Activated naive CD8-positive, alpha-beta T cell treated with anti-CD3 and anti-CD28 coated beads, Interleukin-2, amount 10 ng/mL, durations not matched to agents 7 days and 5 days (primary cell): ENCODE measurements at places on chromosomes 11 and 22. TPM values are rescaled to one million over a fixed set of nuclear protein-coding genes. Genes with fewer than 3 reads are reported as not detected.

- peaks cover 6% of the 10 kb centered on the region for H3K4me1 ChIP-seq
- DNase-seq = no peak
- H3K27ac ChIP-seq = no peak within 1 kb of the TSS
- peaks cover 6% of the 10 kb centered on the region for H3K27me3 ChIP-seq
Observed at GRCh38 chr11:113974741-113975470, at the start of gene HTR3A. TSS of gene HTR3A (plus strand) at chr11:113975108. CDS start at chr11:113975326, 218 bp downstream.

- no peaks in the 10 kb centered on the region for H3K36me3 ChIP-seq
- no peaks in the 10 kb centered on the region for H3K4me1 ChIP-seq
- no peak overlapping the region for H3K27ac ChIP-seq
- DNase-seq = no peak
- H3K27me3 ChIP-seq = peaks cover 12% of the 10 kb centered on the region
Observed at GRCh38 chr11:127862406-127862805, 725.0 kb downstream of the ETS1 start.

- no peaks in the 10 kb centered on the region for H3K36me3 ChIP-seq
- H3K27ac ChIP-seq = no peak overlapping the region
- H3K27me3 ChIP-seq = no peaks in the 10 kb centered on the region
- no peaks in the 10 kb centered on the region for H3K4me1 ChIP-seq
- H3K4me3 ChIP-seq = no peak overlapping the region
- DNase-seq = no peak
Observed at GRCh38 chr22:48849963-48850657, 977.6 kb downstream of the BRD1 start.

- no peak overlapping the region for H3K4me3 ChIP-seq
- H3K36me3 ChIP-seq = peaks cover 14% of the 10 kb centered on the region
- H3K27me3 ChIP-seq = no peaks in the 10 kb centered on the region
- no peak for DNase-seq
- H3K27ac ChIP-seq = peak overlapping the region; percentile 58
Observed at GRCh38 chr22:42805016-42805997, 51.8 kb downstream of the ARFGAP3 start.

- H3K27ac ChIP-seq = peak overlapping the region; percentile 48
- peaks cover 39% of the 10 kb centered on the region for H3K4me1 ChIP-seq
- H3K4me3 ChIP-seq = peak overlapping the region; percentile 93
- no peaks in the 10 kb centered on the region for H3K27me3 ChIP-seq
Observed at GRCh38 chr11:64232182-64232966, 2.0 kb upstream of the VEGFB start.

GRCh38 chr11:7882860-7883259, 48.2 kb downstream of the OR10A6 start:
- no peak for DNase-seq
- H3K36me3 ChIP-seq = no peaks in the 10 kb centered on the region
- H3K4me1 ChIP-seq = no peaks in the 10 kb centered on the region
- no peak overlapping the region for H3K4me3 ChIP-seq

- no peak for DNase-seq
- H3K4me1 ChIP-seq = no peaks in the 10 kb centered on the region
- no peak overlapping the region for H3K27ac ChIP-seq
- peaks cover 2% of the 10 kb centered on the region for H3K27me3 ChIP-seq
- H3K4me3 ChIP-seq = no peak overlapping the region
- no peaks in the 10 kb centered on the region for H3K36me3 ChIP-seq
Observed at GRCh38 chr11:76247091-76247490, 40.8 kb upstream of the WNT11 start.

- H3K4me3 ChIP-seq = no peak overlapping the region
- H3K27me3 ChIP-seq = no peaks in the 10 kb centered on the region
- H3K27ac ChIP-seq = no peak overlapping the region
- H3K4me1 ChIP-seq = peaks cover 39% of the 10 kb centered on the region
- DNase-seq = no peak
Observed at GRCh38 chr11:96019281-96019680, 95.4 kb upstream of the MTMR2 start.

DNA sequence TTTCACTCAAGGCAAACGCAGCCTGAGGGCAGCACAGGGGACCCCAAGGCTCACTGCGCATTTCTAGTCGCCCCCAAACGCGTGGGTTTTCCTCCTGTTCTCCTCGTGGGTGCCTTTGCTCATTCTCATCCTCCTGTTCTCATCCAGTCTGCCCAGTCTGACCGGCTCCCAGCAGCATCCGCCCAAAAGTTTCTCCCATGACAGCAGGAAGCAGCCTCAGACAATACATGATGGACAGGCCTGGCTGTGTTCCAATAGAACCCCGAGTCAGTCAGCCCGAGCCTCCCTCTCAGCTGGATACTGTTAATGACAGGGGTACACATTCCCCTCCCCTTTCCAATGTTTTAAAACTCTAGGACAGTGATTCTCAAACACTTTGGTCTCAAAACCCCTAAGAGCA, 22.5 kb upstream of the KRTAP5-7 start:
- no peaks in the 10 kb centered on the region for H3K4me1 ChIP-seq
- no peak for DNase-seq
- no peak overlapping the region for H3K27ac ChIP-seq
- no peak overlapping the region for H3K4me3 ChIP-seq
- no peaks in the 10 kb centered on the region for H3K27me3 ChIP-seq

- H3K27me3 ChIP-seq = peaks cover 20% of the 10 kb centered on the region
- no peak for DNase-seq
- H3K4me1 ChIP-seq = no peaks in the 10 kb centered on the region
Observed at GRCh38 chr11:13118194-13118593, 109.1 kb downstream of the RASSF10 start.

- H3K4me1 ChIP-seq = peaks cover 20% of the 10 kb centered on the region
- H3K27me3 ChIP-seq = peaks cover 8% of the 10 kb centered on the region
- no peak overlapping the region for H3K4me3 ChIP-seq
- no peak overlapping the region for H3K27ac ChIP-seq
- DNase-seq = no peak
Observed at GRCh38 chr11:119375337-119376196, 5.9 kb downstream of the USP2 start.

DNA sequence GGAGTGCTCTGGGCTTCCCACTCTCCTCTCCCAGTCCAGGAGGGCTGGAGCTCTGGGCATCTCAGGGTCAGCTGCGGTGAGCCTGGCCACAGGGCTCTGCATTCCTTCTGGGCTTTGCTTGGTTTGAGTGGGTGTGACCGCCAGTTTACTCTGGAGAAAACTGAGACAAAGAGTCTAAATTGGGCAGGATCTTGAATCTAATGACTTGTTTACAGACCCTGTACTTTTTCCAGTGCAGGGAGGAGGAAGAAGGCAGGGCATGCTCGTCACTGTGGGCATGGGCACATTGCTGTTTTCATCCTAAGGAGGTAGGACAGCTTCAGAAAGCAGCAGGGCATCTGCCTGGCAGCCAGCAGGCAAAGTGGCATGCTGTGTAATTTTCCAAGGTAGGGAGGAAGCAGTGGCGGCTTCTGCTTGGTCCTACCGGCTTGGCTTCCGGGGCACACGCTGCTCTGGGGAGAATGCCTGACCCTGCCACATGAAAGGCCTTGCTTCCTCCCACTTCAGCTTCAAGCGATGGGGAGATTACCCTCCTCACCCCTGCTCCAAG, 22.9 kb downstream of the FLI1 start:
- peak; percentile 65 for DNase-seq
- H3K27ac ChIP-seq = peak overlapping the region; percentile 96
- no peaks in the 10 kb centered on the region for H3K27me3 ChIP-seq
- H3K4me3 ChIP-seq = peak overlapping the region; percentile 76
- peaks cover 31% of the 10 kb centered on the region for H3K36me3 ChIP-seq

GRCh38 chr11:124846070-124846673, 19.1 kb upstream of the ROBO3 start:
- no peak for DNase-seq
- no peak overlapping the region for H3K27ac ChIP-seq

DNA sequence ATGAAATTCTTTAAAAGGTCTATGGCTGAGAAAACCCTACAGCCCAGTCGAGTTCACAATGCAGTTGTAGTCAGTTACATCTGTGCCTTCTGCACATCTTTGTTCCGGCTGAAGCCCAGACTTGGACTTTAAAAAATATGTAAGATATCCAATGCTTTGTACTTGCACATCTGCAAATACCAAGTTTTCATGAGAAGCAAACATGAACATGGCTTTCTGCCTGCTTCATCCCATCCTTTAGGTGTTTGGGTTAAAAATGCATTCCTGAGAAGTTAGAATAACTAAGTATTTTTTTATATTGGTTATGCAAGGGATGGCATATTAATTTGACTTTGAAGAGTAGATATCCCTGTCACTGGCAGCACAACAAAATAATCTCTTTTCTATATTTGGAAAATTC, 528.4 kb downstream of the METTL15 start:
- H3K4me1 ChIP-seq = no peaks in the 10 kb centered on the region
- H3K4me3 ChIP-seq = no peak overlapping the region
- H3K27ac ChIP-seq = no peak overlapping the region

GRCh38 chr11:18707811-18708340, 9.3 kb downstream of the TMEM86A start:
- peaks cover 3% of the 10 kb centered on the region for H3K36me3 ChIP-seq
- no peak for DNase-seq
- H3K27me3 ChIP-seq = peaks cover 19% of the 10 kb centered on the region
- peaks cover 19% of the 10 kb centered on the region for H3K4me1 ChIP-seq
- no peak overlapping the region for H3K27ac ChIP-seq

DNA sequence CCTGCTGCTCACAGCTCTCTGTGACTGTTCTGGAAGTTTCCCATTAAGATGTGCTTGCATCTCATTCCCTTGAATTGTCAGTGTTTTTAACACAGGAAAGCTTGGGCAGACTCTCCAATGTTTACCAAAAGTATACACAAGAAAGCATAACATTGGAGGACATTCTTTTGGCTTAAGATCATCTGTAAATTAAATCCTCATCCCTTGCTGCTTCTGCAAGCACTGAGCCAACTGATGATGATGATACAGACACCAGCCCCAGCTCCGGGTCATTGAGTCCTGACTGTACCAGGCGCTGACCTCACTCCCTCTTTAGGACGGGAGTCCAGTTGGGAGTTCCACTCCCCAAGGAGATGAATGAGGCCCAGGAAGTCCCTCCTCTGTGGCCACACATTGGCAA, 23.8 kb downstream of the CD82 start:
- no peak for DNase-seq
- H3K27ac ChIP-seq = no peak overlapping the region
- H3K36me3 ChIP-seq = peaks cover 12% of the 10 kb centered on the region
- H3K4me1 ChIP-seq = peaks cover 12% of the 10 kb centered on the region
- no peaks in the 10 kb centered on the region for H3K27me3 ChIP-seq

GRCh38 chr11:44575288-44575672, 9.8 kb downstream of the CD82 start:
- peaks cover 16% of the 10 kb centered on the region for H3K36me3 ChIP-seq
- no peaks in the 10 kb centered on the region for H3K27me3 ChIP-seq
- peaks cover 65% of the 10 kb centered on the region for H3K4me1 ChIP-seq
- no peak for DNase-seq
- peak overlapping the region; percentile 77 for H3K27ac ChIP-seq
- peak overlapping the region; percentile 74 for H3K4me3 ChIP-seq

GRCh38 chr11:74221816-74222215, 50.7 kb downstream of the PPME1 start:
- no peaks in the 10 kb centered on the region for H3K27me3 ChIP-seq
- no peaks in the 10 kb centered on the region for H3K4me1 ChIP-seq
- no peak overlapping the region for H3K4me3 ChIP-seq
- no peak for DNase-seq

- no peak overlapping the region for H3K4me3 ChIP-seq
- no peaks in the 10 kb centered on the region for H3K27me3 ChIP-seq
- DNase-seq = no peak
- H3K4me1 ChIP-seq = no peaks in the 10 kb centered on the region
- no peaks in the 10 kb centered on the region for H3K36me3 ChIP-seq
Observed at GRCh38 chr11:83866655-83867054, 580.5 kb upstream of the CCDC90B start.

- no peaks in the 10 kb centered on the region for H3K4me1 ChIP-seq
- DNase-seq = no peak
- peaks cover 19% of the 10 kb centered on the region for H3K27me3 ChIP-seq
- H3K4me3 ChIP-seq = no peak overlapping the region
- no peak overlapping the region for H3K27ac ChIP-seq
Observed at GRCh38 chr11:113906038-113906437, 1.4 kb downstream of the HTR3B start.

- H3K27ac ChIP-seq = no peak overlapping the region
- no peak overlapping the region for H3K4me3 ChIP-seq
- no peaks in the 10 kb centered on the region for H3K27me3 ChIP-seq
- H3K4me1 ChIP-seq = no peaks in the 10 kb centered on the region
Observed at GRCh38 chr11:83862691-83863090, 576.5 kb upstream of the CCDC90B start.

DNA sequence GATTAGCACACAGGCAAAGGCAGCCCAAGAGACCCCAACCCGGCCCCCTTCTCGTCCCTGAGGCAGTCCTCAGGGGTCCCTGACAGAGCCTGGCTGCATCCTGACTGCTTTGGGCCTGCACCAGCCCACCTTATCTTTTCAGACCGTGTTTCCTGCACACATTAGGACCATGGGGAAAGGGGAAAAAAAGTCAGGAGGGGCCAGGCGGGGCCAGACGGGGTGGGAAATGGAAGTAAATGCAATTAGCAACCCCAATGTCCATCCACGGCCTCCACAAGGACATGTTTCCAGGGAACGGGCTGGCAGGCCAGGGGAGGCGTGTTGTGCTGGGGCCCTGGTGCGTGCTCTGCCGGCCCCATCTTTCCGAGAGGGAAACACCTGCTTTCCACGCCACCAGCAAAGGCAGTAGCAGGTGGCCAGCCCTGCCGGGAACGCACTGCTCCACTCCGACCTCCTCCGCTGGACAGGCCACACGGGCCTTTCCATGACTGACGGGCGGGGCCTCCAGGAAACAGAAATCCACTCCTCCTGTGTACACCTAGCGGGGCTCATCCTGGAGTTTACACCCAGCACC, 7.4 kb downstream of the EHD1 start:
- H3K36me3 ChIP-seq = peaks cover 37% of the 10 kb centered on the region
- H3K4me3 ChIP-seq = peak overlapping the region; percentile 64
- H3K27ac ChIP-seq = peak overlapping the region; percentile 86
- no peak for DNase-seq
- H3K4me1 ChIP-seq = peaks cover 71% of the 10 kb centered on the region

GRCh38 chr11:105738986-105739795, 129.3 kb downstream of the GRIA4 start:
- no peaks in the 10 kb centered on the region for H3K27me3 ChIP-seq
- H3K4me1 ChIP-seq = no peaks in the 10 kb centered on the region
- no peak for DNase-seq
- no peak overlapping the region for H3K27ac ChIP-seq
- no peak overlapping the region for H3K4me3 ChIP-seq
- H3K36me3 ChIP-seq = no peaks in the 10 kb centered on the region

GRCh38 chr11:103870821-103871309, 165.6 kb upstream of the DDI1 start:
- no peak overlapping the region for H3K27ac ChIP-seq
- no peak overlapping the region for H3K4me3 ChIP-seq
- H3K36me3 ChIP-seq = peaks cover 1% of the 10 kb centered on the region
- H3K27me3 ChIP-seq = no peaks in the 10 kb centered on the region
- H3K4me1 ChIP-seq = peaks cover 2% of the 10 kb centered on the region

- no peaks in the 10 kb centered on the region for H3K27me3 ChIP-seq
- H3K27ac ChIP-seq = peak overlapping the region; percentile 91
- peaks cover 63% of the 10 kb centered on the region for H3K4me1 ChIP-seq
- peaks cover 6% of the 10 kb centered on the region for H3K36me3 ChIP-seq
- H3K4me3 ChIP-seq = peak overlapping the region; percentile 63
Observed at GRCh38 chr11:114172055-114172861, 112.7 kb downstream of the ZBTB16 start.

The SEC14L6 gene
- total RNA-seq = 0.08 TPM

The TAF1D gene
- 172 TPM for total RNA-seq

The APOA5 gene
- not detected for total RNA-seq

The SMC1B gene
- 2.4 TPM for total RNA-seq

The TEX54 gene
- not detected for total RNA-seq

The TENM4 gene
- not detected for total RNA-seq

The TMEM134 gene
- total RNA-seq = 69.1 TPM

The F2 gene
- total RNA-seq = not detected

The TMEM184B gene
- 31.5 TPM for total RNA-seq
